ENCODE measurements at places on chromosomes 11 and 22. TPM values are rescaled to one million over a fixed set of nuclear protein-coding genes. Genes with fewer than 3 reads are reported as not detected.
A peak's percentile ranks its signal among the peaks of the same experiment; 100 is the strongest.

- DNase-seq, result no peak
These were observed 9.0 kb upstream of the RAG1 start for GRCh38 chr11:36558571-36559413.

- DNase-seq, result no peak
These were observed 229.6 kb downstream of the DYNC2H1 start for GRCh38 chr11:103338621-103339484.

DNA sequence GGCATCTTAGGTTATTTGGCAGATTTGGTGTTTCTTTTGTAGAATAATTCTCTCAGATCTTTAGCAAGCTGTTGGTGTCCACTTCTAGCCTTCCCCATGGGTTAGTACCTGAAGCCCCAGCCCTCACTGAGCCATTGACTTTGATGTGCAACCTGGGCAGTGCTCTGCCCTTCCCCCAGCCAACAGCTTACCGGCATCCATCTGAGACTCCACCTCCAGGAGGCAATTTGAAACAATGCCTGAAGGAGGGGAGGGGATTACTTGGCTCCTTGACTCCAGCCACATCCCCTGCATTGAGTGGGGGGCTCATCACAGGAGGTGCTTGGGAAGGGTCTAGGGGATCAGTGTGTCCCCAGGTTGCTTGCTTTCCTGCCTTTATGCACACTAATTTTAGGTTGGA, 114.8 kb downstream of the TRIM29 start:
- DNase-seq, result peak; percentile 19

DNA sequence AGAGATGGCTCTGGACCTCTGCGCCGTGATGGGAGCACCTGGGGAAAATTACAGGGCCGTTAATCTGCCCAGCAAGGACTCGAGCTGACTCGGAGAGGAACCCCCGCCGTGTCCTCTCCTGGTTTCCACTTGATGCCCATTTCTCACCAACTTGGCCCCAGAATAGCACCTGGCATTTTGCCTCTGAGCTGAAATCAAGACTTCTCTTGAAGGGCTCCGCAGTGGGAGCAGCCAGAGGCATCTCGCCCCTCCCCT, 19.0 kb upstream of the CABP7 start:
- DNase-seq, result no peak

DNA sequence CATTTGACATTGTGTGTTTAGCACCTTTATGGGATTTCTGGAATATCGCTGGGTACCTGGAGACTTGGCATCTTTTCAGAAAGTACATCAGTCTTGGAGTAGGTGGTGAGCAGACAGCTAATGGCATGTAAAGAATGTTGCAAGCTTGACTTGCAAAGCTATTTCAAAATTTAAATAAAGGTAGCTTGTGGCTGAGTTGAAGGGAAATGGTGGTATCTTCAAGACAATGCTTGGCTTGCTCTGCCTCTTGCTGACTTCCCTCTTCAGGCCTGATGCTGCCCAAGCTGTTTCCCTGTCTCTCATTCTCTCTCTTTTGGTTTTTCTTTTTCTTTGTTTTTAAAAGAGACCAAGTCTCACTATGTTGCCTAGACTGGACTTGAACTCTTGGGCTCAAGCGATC, 13.2 kb downstream of the ZNRF3 start:
- DNase-seq, result no peak

GRCh38 chr11:19196432-19196831, 5.4 kb downstream of the CSRP3 start:
- no peak for DNase-seq

GRCh38 chr11:103596315-103596714, 440.1 kb upstream of the DDI1 start:
- no peak for DNase-seq

- DNase-seq, result no peak
These were observed 112.8 kb downstream of the ABTB2 start for GRCh38 chr11:34245041-34245440.

DNA sequence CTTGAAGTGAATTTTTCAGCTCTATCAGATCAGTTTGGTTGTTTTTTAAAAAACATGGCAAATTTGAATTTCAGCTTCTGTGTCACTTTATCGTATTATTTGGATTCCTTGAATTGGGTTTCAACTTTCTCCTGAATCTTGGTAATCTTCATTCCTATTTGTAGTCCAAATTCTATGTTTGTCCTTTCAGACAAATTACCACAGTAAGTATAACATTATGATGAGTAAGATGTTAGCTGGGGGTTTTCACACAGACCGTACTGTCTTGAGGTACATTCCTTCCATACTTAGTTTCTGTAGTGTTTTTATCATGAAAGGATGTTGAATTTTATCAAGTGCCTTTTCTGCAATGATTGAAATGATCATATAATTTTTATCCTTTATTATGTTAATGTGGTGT, 28.0 kb downstream of the OR5B17 start:
- no peak for DNase-seq

DNA sequence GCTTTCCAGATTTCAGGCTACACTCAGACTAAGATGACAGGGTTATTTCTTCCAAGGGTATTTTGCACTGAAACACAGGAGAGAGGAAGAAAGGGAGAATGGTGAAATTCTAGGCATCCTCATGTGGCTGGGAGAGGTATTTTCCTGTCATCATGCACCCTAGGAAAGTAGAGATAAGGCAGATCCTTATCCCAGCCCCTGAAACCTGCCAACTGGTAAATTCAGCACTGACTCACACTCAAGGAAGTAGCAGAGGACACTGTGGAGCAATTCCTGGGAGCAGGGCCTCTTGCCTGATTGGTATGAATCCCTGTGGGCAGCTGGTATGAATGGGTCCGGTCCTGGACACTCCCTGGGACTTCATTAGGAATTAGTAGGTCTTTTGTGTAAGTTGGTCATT, 37.6 kb upstream of the SLC5A1 start:
- no peak for DNase-seq

GRCh38 chr11:98734686-98735085, 286.1 kb upstream of the CNTN5 start:
- DNase-seq, result no peak

Gene PAMR1
- total RNA-seq, result 4.5 TPM

Gene WEE1
- total RNA-seq, result 95.1 TPM

Gene NUCB2
- 91.6 TPM for total RNA-seq

Gene SLC6A5
- total RNA-seq, result not detected

Data from cardiac septum (tissue), 1 donor.